ENCODE measurements at places on chromosomes 6 and 20.

- DNase-seq = no peak
These were observed 87.9 kb downstream of the ARID1B start for GRCh38 chr6:156865019-156865629.

GRCh38 chr20:3521852-3522740 is 51.3 kb downstream of the ATRN start:
- no peak for DNase-seq

DNA sequence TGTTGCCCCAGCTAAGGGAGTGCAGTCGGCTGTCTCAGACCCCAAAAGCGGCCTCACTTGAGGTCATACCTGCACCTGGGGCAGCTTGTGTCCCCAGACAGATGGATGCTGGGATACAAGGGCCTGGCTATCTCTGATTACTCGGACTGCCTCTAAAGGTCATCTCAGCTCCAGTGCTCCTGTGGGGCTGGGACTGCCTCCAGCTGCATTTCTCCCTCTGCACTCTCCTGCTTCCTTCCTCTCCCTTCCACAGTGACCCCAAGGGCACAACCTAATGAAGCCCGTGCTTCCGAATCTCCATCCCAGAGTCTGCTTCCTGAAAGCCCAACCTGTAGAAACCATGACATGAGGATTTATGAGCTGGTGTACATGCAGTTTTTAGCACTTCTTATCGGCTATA is 22.8 kb upstream of the OCSTAMP start:
- DNase-seq = no peak

DNA sequence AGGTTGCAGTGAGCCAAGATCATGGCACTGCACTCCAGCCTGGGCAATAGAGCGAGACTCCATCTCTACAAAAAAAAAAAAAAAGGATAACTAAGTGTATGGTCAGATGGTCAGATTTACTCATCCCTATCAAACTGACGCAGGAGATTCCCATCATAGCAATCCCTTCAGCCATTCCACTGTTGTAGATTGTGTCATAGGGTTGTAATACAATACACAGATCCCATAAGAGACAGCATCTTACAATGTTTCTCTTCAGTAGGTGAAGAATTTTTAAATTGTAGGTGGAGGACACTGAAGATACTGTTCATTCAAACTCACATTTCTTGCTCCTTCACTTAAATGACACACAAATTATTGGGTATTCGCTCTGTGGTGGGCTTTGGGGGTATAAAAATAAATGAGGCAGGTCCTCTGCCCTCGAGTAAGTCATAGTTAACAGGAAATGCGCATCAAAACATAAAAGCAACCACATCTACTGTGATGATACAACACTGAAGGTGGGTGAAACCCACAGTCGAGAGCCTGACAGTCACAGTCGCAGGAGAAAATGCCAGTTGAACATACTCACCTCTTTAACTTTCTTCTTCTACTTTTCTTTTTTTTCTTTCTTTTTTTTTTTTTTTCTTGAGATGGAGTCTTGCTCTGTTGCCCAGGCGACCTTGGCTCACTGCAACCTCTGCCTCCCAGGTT is 205.5 kb downstream of the ZNF217 start:
- no peak for DNase-seq

DNA sequence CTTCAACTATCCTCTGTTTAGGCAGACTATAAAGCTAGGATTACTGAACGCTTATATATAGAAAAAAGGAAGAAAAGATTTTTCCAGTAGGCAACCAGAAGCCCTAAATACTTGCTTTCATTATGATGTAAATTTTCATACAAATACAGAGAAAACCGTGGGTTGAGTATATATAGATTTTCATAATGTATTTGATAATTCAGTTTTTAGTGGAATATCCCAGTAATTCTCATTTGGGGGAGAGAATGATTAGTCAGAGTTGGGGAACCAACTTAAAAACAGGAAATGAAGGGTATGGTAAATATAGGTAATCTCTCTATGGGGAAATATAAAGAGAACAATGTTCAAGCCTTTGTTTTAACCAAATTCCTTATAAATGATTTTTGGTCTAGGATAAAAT is 154.0 kb upstream of the CITED2 start:
- no peak for DNase-seq

- DNase-seq = no peak
These were observed 723 bp downstream of the MANEA start for GRCh38 chr6:95578106-95578410.

GRCh38 chr6:52157301-52157941 is 28.8 kb upstream of the IL17A start:
- no peak for DNase-seq

DNA sequence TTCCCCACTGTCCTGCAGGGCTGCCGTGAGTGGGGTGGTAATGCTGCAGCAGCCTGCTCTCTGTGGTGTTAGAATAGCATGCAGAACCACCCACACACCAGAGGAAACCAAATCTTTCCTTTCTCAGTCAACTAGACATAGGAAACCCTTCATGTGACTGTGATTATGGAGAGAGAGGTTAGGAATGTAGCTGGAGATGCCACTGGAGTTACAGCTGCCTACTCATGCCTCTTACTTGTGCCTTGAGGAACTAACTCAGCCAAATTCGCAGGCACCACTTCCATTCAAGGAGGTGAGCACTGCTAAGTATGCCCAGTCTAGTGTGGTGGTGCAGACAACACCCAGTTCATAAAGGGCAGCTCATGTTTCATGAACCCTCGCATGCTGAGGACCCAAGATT is 27.4 kb downstream of the MUC22 start:
- DNase-seq = no peak

- DNase-seq = no peak
These were observed 131.8 kb downstream of the VEGFA start for GRCh38 chr6:43901733-43902230.

GRCh38 chr6:144334150-144334708 is 49.1 kb downstream of the UTRN start:
- no peak for DNase-seq

DNA sequence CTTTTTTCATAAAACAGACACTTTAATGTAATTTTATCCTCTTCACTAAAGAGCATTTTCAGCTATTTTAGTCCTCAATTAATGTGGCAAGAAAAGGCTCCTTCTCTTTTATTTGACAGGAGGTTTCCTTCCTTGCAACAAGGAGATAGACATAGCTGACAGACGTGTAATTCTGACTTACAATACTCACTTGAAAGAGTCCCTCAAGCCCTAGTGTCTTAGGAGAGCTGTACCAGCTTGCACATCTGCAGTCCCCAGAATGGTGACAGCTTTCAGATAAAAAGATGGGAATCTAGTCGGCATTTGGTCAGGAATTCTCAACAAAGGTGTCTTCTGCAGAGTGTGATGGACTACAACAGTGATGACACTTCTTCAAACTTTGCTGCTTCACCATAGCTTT is 603.7 kb upstream of the PTCHD4 start:
- DNase-seq = no peak

GRCh38 chr6:43113431-43114260 is 37.5 kb downstream of the PTK7 start:
- no peak for DNase-seq

- no peak for DNase-seq
These were observed 5.6 kb upstream of the HTR1B start for GRCh38 chr6:77468939-77469338.

DNA sequence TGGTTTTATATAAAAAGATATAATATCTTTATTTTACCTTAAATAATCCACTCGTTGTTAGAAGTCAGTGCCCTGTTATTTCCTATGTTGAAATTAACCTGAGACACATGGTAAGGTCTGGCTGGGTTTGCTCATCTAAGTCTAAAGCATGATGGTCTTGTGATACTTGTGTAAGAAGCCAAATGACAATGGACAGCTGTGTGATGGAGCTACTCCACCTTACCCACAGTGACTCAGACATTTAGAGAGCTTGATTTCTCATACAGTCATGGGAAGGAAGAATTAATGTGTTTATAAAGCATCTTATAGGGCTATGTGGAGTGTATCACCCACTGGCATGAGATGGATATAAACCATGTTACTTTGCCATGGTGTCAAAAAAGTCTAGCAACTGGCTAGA is 11.7 kb downstream of the CTCFL start:
- DNase-seq = no peak

DNA sequence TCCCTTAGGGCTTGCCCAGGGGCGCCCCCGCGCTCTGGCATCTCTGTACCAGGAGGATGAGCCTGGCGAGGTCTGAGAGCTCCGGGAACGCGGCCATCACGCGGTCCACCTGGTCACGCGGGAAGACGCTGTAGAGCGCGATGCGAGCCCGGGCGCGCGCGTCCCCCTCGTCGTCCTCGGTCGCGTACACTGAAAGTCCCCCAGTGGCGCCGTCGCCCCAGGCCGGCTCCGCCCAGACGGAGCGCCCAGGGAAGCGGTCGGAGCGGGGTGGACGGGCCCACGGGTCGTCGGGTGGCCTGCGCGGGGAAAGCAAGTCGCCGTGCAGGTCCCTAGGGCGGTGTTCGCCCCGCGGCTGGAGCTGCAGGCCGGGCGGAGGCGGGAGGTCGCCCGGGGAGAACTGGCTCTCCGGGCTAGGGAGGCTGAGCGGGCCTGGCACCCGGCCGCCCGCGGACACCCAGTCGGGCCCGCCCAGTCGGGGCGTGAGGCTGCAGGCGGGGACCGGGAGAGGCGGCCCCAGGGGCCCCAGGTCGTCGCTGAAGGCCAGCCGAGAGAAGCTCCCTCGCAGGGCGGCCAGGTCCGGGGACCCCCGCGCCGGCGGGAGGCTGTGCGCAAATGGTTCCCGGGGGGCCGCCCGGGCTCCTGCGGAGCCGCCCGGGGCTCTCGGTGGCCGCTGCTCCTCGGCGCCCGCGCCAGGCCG is 34.0 kb downstream of the ZC3H12D start:
- peak; percentile 67 for DNase-seq

GRCh38 chr6:106702451-106703110 is 73.2 kb downstream of the QRSL1 start:
- DNase-seq = no peak

- no peak for DNase-seq
These were observed 14.2 kb downstream of the SEC63 start for GRCh38 chr6:107943626-107944439.

GRCh38 chr6:140090871-140091270 is 716.4 kb upstream of the CITED2 start:
- DNase-seq = no peak

GRCh38 chr20:44208770-44209169 is 1.8 kb downstream of the OSER1 start:
- DNase-seq = no peak

- no peak for DNase-seq
These were observed 542 bp downstream of the FGD2 start for GRCh38 chr6:37005827-37006567.

- peak; percentile 90 for DNase-seq
These were observed 125.1 kb downstream of the MRPL14 start for GRCh38 chr6:44002067-44002592.

- no peak for DNase-seq
These were observed 40.5 kb downstream of the TGM6 start for GRCh38 chr20:2421247-2421646.

- peak; percentile 81 for DNase-seq
These were observed at the start of gene L3MBTL1 for GRCh38 chr20:43507150-43508080. TSS of gene L3MBTL1 (plus strand) at chr20:43507697. CDS start at chr20:43513504, 5,807 bp downstream.

DNA sequence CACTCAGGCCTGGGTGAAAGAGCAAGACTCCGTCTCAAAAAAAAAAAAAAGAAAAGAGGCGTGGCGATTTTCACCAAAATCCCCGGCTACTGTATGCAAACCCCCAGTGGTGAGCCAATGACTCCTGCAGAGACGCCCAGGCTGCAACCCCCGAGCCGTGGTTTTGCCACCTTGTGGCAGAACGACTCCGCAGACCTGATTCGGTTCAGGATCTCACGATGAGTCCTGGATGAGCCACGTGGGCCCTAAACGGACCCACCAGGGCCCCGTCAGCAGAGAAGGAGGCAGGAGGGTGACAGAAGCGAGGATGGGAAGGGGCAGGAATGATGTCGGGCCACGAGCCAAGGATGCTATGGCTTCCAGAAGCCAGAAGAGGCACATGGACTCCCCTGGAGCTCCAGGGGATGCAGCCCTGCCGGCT is 42.5 kb downstream of the SLC2A4RG start:
- DNase-seq = no peak

DNA sequence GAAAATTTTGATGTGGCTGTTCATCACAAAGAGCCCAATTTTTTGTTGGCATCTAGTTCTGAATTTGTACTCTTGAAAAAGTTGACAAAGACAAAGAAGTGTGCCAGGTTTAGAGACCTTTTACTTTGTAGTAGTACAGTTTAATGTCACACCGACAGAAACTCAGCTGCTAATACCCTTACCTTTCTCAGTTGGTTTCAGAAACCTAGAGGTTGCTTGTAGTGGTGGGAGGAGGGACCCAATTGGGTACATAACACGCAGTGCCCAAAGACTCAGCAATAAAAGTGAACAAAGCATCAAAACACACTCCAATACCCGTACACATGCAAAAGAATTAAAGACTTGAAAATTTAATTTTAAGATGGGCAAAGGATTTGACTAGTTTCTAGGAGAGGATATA is 203.7 kb downstream of the CDKAL1 start:
- no peak for DNase-seq

DNA sequence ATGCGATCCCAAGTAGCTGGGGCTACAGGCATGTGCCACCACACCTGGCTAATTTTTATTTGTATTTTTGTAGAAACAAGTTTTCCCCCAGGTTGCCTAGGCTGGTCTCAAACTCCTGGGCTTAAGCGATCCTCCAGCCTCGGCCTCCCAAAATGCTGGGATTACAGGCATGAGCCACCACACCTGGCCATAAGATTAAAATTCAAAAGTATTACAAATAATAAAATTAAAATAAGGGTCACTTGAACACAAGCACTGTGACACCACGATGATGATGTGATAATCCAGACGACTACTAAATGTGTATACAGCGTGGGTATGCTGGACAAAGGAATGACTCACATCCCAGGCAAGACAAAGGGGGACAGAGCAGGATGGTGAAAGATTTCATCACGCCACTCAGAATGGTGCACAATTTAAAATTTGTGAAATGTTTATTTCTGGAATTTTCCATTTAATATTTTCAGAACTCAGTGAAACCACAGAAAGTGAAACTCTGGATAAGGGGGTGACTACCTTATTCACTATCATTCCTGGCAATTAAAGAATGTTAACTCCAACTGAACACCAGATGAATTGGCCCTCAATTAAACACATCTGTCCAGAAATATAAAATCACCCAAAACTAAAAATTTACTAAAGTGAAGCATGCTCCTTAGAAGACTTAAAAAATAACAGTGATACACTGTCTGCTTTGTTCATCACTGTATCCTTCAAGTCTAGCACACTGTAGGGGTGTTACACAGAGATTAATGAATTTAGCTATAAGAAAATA is 13.1 kb downstream of the B4GALT5 start:
- no peak for DNase-seq

GRCh38 chr6:52407467-52407866 is 12.7 kb upstream of the EFHC1 start:
- no peak for DNase-seq

GRCh38 chr6:165978476-165978875 is 189.2 kb downstream of the TBXT start:
- DNase-seq = no peak

DNA sequence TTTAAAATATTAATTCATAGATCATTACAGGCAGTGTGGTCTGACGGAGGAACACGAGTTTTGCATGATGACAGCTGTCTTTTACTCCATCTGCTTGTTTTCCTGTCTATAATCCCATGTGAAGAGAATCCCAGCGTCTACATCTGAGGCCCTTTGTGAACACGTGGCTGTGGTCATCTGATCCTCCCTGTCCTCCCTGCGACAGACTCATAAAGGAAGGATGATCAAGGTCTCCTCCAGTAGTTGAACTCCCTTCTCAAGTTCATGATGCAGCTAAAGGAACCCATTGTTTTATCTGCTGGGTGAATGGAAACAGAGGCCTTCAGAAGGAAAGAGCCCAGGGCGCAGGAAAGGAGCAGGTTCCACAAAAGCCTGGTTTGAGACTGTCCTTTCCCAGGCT is 435.8 kb upstream of the JARID2 start:
- DNase-seq = no peak
